Uterus (tissue), 4 donors: ENCODE measurements at places on chromosomes 4 and X. TPM values are rescaled to one million over a fixed set of nuclear protein-coding genes. Genes with fewer than 3 reads are reported as not detected.
A peak's percentile ranks its signal among the peaks of the same experiment; 100 is the strongest.

GRCh38 chr4:91622925-91623602 is 680.7 kb upstream of the GRID2 start:
- DNase-seq, result no peak

DNA sequence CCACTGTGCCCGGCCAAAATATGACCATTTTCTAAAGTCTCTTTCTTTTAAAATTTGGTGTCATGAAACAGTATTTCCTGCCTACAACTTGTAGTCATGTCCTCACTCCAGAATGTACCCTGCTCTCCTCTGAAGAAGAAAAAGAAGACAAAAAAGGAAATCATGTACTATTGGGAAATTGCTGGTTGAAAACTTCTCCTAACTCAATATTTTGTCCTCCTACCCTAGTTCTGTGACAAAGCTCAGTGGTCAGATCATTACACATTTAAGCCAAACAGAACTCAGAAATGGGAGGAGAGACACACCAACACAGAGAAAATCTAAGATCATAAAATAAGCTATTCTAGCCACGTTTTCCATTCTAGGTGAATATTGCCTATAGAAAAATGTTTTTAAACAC is 127.7 kb downstream of the IRF2 start:
- no peak for DNase-seq

- DNase-seq, result no peak
Measured at GRCh38 chrX:74922922-74923543, 2.2 kb downstream of the NEXMIF start.

DNA sequence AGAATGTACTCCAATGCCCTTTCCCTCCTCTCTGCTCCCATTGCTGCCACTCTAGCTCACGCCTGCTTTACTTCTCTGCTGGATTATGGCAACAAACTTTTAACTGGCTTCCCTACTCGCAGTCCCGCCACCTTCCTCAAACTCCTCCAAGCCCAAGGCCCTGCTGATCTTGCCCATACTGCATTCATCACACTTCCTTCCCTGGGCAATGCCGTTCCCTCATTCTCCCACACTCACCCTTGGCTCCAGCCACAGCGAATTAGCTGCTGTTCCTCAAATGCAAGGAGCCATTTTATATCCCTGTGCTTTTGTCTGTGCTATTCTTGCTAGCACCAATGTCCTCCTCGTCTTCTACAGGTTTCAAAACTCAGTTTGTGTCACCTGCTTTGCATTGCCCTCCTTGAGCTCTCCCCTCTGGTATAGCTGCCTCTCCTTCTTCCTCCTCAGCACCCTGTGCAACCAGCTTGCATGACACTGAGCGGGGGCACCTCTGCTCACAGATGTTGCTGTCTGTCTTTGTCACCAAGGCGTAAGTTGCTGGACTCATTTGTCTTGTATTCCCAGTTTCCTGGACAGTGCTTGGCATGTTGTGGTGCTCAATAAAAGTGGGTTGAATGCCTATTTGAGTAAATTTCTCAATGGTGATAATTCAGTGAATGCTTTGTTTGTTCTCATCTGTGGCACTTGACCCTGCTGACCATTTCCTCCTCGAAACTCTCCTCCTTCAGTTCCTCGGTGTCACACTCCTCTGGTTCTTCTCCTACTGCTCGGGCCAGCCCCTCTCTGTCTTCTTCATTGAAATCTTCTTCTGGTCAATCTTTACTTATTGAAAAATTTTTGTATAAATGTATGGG is 22.4 kb upstream of the MGST2 start:
- DNase-seq, result no peak

DNA sequence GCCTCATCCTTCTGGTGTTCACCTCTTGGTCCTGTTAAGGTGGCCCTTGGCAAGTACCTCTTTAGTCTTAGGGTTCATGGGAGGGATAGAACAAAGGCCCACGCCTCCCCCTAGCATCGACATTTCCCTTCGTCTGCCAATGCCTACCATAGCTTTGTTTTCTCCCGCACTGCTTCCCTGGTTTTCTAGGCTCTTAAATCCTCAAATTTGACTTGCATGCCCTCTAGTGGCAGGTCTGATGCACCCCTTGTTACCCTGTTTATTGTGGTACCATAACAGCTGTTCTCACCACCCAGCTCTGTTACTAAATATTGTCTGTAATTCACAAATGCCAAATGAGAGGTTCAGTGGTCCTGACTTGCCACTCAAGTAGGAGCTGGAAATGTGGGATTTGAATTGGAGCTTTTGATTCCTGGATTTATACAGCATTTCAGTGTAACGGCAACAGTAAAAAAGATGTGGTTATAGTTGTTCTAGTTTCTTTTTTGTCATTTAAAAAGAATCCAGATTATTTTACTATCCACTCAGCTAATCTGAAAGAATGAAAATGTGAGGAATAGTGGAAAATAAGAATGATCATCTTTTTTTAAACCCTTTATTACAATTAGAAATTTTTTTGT is 100.1 kb downstream of the REPS2 start:
- DNase-seq, result peak; percentile 46

GRCh38 chr4:139515531-139515958 is 40.5 kb downstream of the SETD7 start:
- DNase-seq, result no peak

DNA sequence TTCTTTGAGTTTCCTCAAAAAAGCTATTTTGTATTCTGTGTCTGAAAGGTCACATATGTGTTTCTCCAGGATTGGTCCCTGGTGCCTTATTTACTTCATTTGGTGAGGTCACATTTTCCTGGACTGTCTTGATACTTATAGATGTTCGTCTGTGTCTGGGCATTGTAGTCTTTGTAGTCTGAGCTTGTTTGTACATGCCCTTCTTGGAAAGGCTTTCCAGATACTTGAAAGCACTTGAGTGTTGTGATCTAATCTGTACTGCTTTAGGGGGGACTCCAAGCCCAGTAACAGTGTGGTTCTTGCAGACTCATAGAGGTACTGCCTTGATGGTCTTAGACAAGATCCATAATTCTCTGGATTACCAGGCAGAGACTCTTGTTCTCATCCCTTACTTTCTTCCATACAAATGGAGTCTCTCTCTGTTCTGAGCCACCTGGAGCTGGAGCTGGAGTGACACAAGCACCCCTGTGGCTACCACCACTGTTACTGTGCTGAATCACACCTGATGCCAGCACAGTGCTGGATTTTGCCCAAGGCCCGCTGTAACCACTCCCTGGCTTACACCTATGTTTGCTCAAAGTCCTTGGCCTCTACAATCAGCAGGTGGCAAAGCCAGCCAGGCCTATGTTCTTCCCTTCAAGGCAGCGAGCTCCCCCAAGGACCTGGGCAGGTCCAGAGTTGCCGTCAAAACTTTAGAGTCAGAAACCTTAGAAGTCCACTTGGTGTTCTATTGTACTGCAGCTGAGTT is 72.3 kb upstream of the EFHC2 start:
- DNase-seq, result no peak

DNA sequence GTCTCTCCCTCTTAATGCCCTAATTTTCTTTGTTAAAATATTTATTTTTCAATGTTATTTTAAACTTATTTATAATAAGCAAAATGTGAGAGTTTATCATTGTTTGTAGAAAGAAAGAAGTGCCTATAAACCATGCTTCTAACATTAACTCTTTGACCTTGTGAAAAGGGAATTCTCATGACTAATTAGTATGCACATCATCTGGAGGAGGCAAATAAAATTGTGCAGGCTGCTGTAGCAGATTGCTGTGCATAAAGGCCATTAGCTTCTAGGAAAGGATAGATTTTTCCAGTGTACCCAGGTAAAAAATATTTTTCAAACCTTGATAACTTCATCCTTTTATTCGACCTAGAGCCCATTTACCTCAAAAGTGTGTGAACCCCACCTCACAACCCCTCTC is 84.6 kb upstream of the GUCY1A1 start:
- no peak for DNase-seq

- no peak for DNase-seq
Measured at GRCh38 chr4:114286262-114286810, 306.9 kb upstream of the ARSJ start.

- DNase-seq, result no peak
Measured at GRCh38 chr4:92014067-92014466, 289.7 kb upstream of the GRID2 start.

GRCh38 chr4:3665360-3665891 is 100.8 kb upstream of the ADRA2C start:
- DNase-seq, result no peak

GRCh38 chr4:121977251-121978171 is 25.7 kb upstream of the TRPC3 start:
- no peak for DNase-seq

DNA sequence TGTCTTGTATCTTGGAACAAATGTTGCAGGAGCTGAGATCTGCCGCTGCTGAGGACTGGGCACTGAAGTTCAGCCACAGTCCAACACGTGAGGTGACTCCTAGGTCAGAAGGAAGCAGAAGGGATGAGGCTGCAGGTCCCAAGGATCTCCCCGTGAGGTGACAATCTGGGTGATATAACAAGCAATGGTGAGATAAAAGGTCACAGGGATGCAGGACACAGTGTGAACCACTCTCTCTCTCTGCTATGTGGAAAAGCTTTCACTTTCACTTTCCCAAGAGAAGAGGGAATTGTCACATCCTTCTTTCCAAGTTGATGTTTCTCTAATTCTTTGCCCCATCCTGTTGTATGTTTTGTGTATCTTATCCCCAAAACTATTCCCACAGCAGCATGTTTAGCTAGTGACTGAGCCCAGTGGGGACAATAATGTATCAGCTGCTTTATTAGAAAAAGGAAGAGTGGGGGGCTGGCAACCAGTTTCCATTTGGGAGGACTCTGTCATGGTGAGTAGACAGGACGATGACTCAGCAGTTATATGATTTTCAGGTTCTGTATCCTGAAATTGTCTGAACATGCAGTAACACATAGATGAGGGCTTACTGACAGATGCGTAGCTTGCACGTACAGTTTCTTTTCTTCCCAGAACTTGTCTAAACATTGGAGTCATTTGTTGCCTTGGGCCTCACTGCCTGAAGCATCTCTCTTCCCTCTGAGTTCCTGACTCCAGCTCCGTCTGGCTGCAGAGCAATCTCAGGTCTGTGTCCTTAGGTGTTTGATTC is 1415.8 kb upstream of the TENM3 start:
- DNase-seq, result no peak

DNA sequence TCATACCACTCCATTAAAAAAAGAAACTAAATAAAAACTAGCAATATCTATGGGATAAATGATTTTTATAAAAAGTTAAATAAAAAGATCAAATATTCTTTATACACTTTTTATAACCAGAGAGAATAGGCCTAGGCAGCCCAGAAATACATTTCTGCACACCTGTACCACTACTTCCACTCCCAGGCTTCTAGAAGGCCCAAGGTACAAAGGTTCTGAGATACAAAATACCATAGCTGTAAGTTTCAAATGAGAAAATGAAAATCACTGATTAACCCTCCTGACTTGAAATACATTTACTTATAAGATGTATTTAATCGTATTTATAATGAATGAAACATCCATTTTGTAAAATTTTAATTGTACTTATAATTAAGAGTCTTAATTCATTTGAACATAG is 226.5 kb upstream of the MAB21L2 start:
- DNase-seq, result no peak

HAND2 gene
- 23.6 TPM for total RNA-seq

PABPC1L2B gene
- total RNA-seq, result not detected

KCNE5 gene
- not detected for total RNA-seq

CACNA1F gene
- not detected for total RNA-seq

RPA4 gene
- total RNA-seq, result 1.3 TPM

PRSS48 gene
- total RNA-seq, result not detected

XAGE1A gene
- total RNA-seq, result not detected

SLC9B2 gene
- 25.6 TPM for total RNA-seq

TFE3 gene
- 31.8 TPM for total RNA-seq
